ENCODE measurements at places on chromosomes 4 and X.

GRCh38 chr4:120921456-120922380 lies 808 bp downstream of the PRDM5 start:
- peak; percentile 19 for DNase-seq

GRCh38 chr4:2606960-2607506 lies 70.6 kb downstream of the FAM193A start:
- no peak for DNase-seq

- no peak for DNase-seq
Measured at GRCh38 chr4:81594490-81595159, 122.9 kb upstream of the RASGEF1B start.

GRCh38 chrX:39802908-39803307 lies 294.9 kb downstream of the BCOR start:
- no peak for DNase-seq

DNA sequence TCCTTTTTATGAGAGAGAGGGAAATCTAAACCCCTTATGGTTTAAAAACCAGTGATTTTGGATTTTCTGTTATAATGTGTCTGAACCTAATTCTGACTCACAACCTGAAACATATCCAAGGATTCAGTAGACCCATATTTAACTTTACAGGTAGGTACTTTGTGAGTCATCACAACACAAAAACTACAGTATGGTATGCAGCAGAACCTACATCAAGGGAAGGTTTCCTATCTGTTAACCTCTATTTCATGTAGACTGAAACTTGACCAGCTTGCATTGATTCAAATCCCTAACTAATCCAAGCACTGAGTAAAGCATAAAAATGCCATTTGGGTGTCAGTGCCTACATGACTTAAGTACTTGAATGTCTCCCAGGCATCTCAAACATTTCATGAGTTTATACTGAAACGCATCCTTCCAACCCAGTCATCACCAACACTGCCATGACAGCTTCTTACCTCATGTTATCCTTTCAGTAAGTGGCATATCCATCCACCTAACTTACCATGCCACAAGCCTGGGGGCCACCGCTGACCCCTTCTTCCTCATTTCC lies 4.3 kb upstream of the ARHGAP10 start:
- no peak for DNase-seq

DNA sequence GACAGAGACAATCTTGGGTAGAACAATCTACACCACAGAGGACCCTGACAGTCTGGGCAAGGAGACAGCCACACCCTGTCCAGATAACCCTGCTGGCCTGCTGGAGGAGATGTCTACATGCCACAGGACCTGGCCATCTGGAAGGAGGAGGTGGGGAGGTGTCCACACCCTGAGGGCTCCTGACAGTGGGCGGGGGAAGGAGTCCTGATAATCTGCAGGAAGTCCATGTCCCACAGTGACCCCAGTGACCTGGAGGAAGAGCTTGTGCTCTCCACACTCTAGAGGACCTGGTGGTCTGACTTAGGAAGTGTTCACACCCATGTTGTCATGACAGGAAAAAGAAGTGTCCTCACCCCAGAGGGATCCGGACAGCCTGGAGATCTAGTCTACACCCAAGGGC lies 5.5 kb downstream of the SUV39H1 start:
- DNase-seq = no peak

GRCh38 chr4:158841540-158841939 lies 72.7 kb downstream of the FNIP2 start:
- no peak for DNase-seq

- DNase-seq = no peak
Measured at GRCh38 chrX:136577552-136577951, 45.5 kb downstream of the VGLL1 start.

DNA sequence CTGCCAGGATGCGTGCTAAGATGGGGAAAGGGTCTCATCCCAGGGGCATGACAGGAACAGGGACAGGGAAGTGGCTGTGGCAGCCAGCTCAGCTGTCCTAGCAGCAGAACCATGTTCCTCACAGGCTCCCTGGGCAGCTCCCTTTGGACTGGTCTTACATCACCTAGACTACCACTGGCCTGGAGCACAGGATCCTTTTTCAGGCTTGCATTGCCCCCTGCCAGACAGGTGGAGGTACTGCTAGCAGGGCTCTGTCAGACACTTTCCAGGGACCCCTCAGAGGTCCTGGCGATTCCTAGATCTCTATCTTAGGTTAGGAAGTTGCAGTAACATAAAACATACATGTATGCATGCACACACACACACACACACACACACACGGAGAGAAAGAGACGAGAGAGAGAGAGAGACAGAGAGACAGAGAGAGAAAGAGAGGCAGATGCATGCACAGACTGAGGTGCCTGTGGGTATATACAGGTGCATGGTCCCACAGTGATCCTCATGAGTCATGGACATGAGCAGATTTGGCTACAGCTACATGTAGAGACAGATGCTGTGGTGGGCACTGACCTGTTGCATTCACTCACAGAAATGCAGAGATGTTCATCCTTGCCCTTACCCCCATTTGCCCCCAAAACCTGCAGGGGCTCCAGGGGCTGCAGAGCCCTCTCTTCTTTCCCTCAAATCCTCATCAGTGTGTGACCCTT lies 63.6 kb downstream of the STARD8 start:
- DNase-seq = peak; percentile 12

GRCh38 chrX:1600406-1601050 lies 9.1 kb downstream of the AKAP17A start:
- DNase-seq = no peak

DNA sequence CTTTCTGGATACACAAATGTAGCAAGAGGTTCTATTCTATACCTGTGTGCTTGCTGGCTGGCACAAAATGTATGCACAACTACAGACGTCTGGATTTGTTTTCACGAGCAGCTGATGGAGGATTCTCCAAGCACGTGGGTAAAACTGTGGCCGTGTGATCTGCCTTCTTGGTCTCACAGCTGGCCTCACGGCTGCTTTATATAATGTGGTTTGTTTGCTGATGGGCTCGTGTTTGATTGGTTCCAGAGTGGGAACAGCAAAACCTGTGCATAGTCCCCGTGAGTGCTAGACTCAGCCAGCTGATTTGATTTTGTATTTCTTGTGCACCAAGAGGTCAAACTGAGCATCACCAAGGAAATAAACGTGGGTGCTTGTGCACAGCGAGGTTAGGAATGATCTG lies 262.6 kb upstream of the RPS6KA3 start:
- no peak for DNase-seq

- no peak for DNase-seq
Measured at GRCh38 chr4:23171976-23172375, 479.2 kb downstream of the GBA3 start.

- no peak for DNase-seq
Measured at GRCh38 chr4:100062921-100063320, 112.8 kb upstream of the H2AZ1 start.

- DNase-seq = no peak
Measured at GRCh38 chr4:67109276-67109675, 436.0 kb downstream of the CENPC start.

DNA sequence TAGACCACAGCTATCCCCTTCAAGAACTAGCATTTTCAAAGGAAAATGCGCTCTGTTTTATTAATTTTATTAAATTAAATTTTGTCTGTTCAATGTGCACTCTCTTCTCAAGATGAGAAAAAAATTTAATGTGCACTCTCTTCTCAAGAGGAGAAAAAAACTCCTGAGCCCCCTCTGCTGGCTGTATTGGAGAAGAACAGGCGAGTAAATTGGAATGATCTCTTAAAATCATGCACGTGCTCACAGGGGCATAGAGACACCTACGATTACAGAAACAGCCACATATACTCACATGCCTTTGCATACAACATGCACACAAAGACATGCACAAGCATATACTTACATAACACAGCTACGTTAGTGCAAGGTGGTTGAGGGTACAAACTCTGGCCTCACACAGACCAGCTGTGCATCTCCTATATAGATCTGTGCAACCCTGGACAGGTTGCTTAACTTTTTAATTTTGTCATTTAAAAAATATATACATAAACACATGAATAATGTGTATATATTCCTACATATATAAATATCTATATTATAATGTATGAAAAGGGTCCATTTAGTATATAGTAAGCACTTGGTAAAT lies 176.2 kb upstream of the CXorf66 start:
- no peak for DNase-seq

DNA sequence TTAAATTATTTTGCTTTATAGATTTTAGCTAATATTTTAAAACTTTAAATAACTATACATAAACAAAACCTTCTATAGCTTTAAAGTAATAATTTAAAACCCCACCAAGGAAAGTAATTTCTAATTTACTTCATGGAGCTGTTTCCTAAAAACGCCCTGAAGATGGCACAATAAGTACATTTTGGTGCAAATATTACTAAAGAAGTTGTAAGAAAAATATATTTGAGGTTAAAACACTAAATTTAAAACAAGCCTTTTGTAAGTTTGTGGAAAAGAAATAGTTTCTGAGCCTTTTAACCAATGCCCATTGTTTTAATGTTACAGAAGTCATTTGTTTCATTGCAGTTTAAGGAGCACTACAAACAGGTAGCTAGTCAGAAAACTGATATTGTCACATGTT lies 137.4 kb upstream of the AGA start:
- DNase-seq = no peak

DNA sequence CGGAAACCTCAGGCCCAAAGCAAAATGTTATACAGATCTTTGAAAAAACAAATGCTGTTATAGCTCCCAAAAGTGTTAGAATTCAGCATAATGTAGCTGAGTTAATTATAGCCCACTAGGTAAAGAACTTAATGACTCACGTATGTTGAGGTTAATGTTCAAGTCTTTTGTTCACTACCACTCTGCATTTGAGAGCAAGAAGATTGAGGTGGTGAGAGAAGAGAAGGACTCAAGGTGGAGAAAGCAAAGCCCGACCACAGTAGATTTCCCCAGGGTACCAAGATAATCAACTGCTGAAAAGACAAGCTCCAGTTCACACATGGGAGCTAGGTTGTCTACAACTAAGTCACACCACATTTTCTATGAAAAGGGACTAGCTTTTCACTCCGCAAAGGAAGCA lies 480.2 kb downstream of the DTHD1 start:
- no peak for DNase-seq

- no peak for DNase-seq
Measured at GRCh38 chr4:164531336-164531735, 222.6 kb upstream of the SMIM31 start.

- no peak for DNase-seq
Measured at GRCh38 chrX:106035064-106035463, 3.5 kb downstream of the SERPINA7 start.

GRCh38 chr4:84905646-84906045 lies 60.8 kb downstream of the WDFY3 start:
- DNase-seq = no peak

DNA sequence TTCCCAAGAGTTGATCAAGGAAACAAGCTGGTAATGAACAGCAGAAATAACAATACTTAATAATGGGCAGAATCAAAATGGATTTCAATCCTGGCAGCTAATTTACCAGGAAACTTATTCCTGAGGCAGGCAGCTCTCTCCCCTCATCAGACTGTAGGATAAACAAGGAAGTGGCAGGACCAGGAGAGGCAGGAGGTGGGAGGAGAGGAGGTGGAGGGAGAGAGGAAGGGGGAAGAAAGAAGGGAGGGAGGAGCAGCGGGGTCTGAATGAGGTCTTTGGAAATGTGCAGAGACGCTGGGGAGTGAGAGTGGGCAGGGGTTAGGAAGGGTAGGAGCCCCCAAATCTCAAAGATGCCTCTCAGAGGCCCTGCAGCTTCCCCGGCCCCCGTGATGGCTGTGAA lies 231.5 kb downstream of the BCOR start:
- no peak for DNase-seq

GRCh38 chr4:151359576-151359975 lies 34.2 kb upstream of the SH3D19 start:
- DNase-seq = no peak

GRCh38 chrX:103565752-103566151 lies 19.6 kb upstream of the TCEAL4 start:
- DNase-seq = no peak

DNA sequence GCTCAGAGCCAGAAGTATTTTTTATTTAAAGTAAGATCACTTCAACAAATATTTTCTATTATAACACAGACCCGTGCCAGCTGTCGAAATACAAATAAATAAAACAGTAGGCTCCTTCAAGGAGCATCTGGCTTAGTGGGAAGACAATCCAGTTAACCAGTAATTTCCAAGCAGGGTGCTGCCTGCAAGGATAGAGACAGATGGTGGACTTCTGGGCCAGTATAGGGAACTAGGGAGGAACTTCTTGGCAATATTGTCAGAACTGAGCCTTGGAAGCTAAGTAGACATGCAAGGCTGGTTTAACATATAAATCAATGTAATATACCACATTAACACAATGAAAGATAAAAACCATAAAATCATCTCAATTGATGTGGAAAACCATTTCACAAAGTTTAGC lies 17.0 kb upstream of the MTMR1 start:
- DNase-seq = no peak
